GM03348 (cell line): ENCODE measurements at places on chromosomes 13 and 19.

DNA sequence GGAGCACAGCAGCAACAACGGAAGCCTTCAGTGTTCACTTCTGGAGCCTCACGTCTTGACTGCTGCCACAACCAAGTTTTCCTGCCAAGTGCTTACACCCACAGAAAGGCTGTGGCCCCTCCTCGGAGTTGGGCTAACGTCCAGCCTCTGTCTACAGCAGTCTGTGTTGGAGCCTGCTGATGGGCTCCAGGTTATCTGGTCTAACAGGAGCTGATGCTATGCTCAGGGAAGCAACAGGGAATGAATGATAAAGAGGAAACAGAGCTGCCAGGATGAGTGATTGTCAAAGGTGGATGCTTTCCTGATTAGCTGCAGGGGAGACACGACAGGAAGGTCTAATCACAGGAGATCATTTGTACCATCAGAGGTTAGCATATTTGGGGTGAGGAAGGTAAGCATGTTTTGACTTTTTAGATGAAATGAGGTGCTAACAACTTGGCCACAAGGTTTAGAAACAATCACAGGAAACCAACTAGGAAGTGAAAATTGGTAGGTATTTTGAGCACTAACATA is 53.8 kb upstream of the RCBTB2 start:
- peak; percentile 18 for DNase-seq

DNA sequence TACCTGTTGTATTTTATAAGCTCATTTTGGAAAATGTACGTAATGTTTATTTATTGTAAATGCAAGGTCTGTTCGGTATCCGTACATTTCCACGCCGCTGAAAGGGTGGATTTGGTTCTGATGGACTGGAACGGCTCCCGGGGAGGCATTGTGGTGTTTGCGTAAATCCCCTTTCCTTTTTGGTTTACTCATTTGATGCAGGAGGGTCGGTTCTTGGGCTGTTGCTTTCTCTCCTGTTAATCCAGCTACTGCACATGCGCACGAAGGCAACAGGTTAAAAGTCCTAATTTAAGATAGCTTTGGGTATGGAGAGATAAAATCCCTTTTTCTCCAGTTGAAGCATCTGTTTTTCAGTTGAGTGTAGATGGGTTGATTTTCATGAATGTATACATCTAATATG is 224.4 kb downstream of the TM9SF2 start:
- no peak for DNase-seq

DNA sequence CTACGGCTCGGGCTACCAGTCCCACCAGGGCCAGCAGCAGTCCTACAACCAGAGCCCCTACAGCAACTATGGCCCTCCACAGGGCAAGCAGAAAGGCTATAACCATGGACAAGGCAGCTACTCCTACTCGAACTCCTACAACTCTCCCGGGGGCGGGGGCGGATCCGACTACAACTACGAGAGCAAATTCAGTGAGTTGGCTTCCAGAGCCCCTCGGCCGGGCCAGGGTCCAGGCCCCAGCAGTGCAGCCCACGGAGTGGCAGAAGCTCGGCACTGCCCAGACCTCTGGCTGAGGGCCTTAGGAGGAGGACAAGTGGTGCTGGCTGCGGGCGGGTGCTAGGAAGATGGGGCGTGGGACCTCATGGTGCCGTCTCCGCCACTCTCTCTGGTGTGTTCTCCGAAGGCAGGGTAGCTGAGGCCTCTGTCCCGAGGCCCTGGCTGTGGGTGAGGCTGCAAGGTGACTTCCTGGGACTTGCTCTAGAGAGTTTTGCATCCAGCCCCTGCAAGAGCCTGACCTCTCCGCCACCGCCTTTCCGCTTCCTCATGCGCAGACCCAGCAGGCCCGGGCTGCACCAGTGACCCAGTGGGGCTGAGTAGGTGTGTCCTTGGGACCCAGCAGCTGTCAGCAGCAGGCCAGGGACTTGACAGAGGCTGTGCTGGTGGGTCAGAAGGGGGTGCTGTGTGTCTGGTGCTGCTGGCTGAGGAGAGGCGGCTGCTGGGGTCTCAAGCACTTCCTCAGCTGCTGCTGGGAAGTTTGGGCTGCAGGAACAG is 13.5 kb upstream of the QTRT1 start:
- no peak for DNase-seq

GRCh38 chr19:13796301-13797057 is 1.2 kb downstream of the ZSWIM4 start:
- peak; percentile 91 for DNase-seq

- DNase-seq: no peak
These were observed 746.9 kb downstream of the EFNB2 start for GRCh38 chr13:105788530-105788929.

GRCh38 chr13:102945324-102945815 is 99.5 kb downstream of the ERCC5 start:
- DNase-seq: no peak
